CD4-positive, alpha-beta T cell treated with Interferon alpha-2 for 1 hour (primary cell): ENCODE measurements at places on chromosomes 16 and 17.

DNA sequence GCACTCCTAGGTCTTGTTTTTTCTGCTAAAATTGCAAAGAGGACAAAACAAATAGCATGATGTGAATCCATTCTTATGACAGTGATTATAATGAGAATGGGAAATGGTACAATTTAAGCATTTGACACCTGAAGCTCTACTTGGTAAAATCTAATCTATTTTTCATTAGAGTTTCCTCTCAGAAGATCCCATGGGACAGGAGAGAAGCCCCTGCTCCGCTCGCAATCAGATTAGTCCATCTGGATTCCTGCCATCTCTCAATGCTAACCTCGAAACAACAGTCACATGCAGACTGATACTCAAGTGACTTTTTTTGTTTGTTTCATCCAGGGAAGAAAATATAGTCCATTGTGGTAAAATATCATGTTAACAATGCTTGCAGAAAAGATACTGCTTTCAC lies 107.4 kb upstream of the TOM1L1 start:
- no peak for DNase-seq

DNA sequence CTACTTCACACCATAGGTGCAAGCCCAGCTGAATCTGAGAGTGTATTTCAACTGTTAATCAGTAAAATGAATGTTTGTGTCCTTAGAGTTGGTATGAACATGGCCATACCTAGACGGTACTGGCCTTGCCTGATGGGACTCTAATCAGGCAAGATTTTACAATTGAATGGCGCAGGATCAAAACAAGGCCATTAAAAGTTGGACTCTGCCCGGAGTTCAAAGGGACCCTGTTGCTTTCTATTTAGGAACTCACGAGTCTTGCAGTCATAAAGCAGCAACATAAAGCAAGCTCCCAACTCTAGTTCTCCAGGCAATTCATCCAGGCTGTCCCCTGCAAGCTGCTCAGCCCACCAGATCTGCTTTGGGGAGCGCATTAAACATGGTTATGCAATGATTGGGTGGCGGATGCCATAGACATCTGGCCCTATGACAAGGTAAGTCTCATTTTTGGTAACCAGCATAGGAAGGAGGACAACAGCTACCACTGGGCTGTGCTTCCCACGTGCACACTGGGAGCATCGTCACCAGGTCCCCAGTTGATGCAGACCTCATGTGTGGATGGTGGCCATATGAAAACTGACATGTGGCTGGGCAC lies 8.8 kb downstream of the TMEM186 start:
- no peak for DNase-seq

GRCh38 chr17:38428112-38428642 lies at the start of gene ARHGAP23:
Gene ARHGAP23 (plus strand): TSS chr17:38428464. CDS start chr17:38428486, 22 bp downstream.
- DNase-seq, result peak; percentile 50

- DNase-seq, result no peak
These were observed 267.9 kb downstream of the CPPED1 start for GRCh38 chr16:12535535-12536411.

DNA sequence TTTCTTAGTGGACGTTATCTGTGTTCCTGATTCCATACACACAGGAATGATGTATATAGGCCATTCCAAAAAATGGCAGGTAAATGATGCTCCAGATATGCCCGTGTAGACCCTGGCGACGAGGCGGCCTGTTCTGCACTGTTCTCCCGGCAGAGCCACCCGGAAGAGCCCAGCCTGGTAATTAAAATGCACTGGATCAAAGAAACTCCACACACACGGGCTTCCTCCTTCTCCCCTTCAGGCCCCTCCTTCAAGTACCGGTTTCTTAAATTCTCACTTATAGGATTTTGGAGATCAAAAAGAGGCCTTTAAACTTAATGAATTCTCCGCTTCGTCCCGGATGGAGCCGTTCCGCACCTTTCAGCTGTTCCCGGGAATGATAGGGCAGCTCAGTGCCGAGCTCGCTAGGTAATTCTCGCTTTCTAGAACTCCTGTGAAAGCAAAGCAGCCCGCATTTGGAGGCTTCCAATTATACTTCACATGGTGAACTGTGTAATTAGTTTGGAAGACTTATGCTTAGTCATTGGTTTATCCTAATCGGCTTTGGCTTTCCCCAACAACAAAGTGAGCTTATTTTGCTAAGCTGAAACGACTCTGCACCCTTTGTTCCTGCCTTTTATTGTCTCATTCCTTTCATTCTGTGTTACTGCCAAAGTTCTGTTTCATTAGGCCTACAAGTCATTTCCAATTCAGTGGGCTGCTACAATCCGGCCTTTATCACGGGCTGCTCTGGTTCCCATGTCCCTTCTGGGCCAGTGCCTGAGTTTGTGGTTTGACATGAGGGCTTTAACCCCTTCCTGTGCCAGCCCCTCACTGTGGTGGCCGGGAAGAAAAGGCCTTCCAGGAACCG lies 150.0 kb downstream of the MSI2 start:
- no peak for DNase-seq

DNA sequence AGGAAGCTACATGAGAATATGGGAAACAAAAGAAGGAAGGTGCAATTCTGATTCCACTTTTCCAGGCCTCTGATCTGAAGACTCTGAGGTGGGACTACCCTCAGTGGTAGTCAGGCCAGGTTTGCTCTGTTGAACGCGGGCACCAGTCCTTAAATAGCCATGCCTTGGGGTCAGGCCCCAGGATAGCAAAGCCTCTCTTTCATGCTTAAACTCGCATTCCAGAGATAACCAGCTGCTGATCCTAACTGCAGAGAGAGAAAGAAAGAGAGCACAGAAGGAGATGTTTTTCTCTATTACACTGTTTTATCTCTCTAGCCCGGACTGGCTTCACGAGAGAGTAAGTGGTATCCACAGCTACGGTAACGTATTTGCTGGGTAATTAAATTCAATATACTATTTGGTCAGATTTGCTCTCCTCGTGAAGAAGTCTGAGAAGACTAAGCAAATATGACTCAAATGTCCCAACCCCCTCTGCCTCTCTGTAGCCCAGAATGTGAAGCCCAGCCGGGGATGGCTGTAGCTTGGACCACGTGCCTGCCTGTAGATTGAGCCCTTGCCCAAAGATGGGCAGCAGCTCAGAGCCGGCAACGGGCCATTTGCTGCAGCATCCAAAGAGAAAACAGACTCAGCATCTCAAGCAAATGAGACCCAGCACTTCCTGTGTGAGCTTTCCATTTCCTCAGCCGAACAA lies 122.2 kb downstream of the SMG6 start:
- no peak for DNase-seq

DNA sequence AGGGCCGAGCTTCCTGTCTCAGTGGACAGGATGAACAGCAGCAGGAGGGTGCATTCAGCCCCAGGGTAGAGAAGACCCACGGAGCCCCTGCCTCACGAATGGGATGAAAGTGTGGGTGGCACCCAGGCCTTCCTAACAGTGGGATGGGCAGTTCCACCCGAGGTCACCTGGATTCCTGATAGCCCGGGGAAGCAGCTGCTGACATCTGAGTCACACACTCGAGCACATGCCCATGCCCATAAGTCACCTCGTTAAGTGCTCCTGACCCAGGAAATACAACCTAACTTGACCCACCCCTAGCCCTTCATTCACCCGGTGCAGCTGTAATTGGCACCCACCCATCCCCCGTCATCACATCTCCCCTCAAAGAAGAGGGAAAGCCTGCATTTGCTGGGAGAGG lies 85.3 kb upstream of the FOXF1 start:
- no peak for DNase-seq

GRCh38 chr17:78448356-78448993 lies 70.0 kb downstream of the PGS1 start:
- DNase-seq, result no peak

GRCh38 chr16:1651974-1652312 lies 26.1 kb upstream of the JPT2 start:
- DNase-seq, result no peak

GRCh38 chr16:4450931-4451519 lies 23.4 kb downstream of the NMRAL1 start:
- no peak for DNase-seq

GRCh38 chr17:745406-745805 lies 6.7 kb downstream of the GEMIN4 start:
- no peak for DNase-seq

DNA sequence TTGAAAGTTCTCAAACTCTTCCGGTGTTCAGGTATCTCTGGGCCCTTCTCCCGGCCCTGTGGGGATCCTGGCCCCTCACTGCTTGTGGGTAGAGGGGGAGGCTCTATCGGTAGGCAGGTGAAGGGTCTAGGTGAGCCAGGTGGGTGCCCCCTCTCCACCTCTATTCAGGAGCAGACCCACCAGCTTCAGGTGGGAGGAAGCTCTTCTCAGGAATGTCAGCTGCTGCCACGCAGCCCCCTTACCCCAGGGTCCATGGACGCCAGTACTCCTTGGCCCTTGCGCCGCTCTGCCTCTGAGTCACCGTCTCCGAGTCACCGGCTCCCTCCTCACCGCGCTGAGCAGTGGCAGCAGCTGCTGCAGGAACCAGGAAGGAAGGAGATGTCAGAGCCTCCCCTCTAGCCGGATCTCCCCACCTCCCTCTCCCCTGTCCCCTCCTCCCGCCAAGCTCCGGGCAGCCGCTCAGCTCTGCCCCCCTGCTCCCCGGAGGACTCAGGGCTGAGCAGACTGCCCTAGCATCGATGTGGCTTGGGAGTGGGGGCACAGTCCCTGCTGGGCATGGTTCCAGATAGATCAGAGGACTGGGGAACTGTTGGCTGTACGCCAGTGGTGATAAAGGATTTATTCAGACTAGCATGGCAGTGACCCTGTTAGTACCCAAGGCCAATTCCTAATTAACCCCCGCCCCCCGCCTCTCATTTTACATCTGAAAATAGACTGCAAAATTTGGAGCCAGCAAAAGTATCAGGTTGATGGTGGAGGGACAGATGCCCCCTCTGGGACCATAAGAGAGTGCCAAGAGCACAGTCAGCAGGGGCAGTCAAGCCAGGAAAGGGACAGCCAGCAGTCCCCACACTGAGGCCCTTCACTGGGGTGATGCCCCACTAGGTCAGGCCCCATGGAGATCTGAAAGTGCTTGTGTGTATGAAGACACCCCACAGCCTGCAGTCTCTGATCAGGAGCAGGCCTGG lies at the start of gene OSBPL7:
TSS of gene OSBPL7 (minus strand) at position 371 of the 968 bp plus-strand sequence. CDS start 1,516 bp downstream, outside the sequence.
- DNase-seq, result peak; percentile 81

GRCh38 chr16:88329726-88330700 lies 52.7 kb upstream of the ZNF469 start:
- no peak for DNase-seq

GRCh38 chr16:49856672-49857330 lies 889 bp upstream of the ZNF423 start:
- DNase-seq, result no peak
